ENCODE measurements at places on chromosomes 6 and 20.

GRCh38 chr6:44217332-44218143 lies 812 bp downstream of the MYMX start:
- DNase-seq = no peak

- DNase-seq = no peak
These were observed 48.6 kb upstream of the FAM8A1 start for GRCh38 chr6:17551383-17551958.

DNA sequence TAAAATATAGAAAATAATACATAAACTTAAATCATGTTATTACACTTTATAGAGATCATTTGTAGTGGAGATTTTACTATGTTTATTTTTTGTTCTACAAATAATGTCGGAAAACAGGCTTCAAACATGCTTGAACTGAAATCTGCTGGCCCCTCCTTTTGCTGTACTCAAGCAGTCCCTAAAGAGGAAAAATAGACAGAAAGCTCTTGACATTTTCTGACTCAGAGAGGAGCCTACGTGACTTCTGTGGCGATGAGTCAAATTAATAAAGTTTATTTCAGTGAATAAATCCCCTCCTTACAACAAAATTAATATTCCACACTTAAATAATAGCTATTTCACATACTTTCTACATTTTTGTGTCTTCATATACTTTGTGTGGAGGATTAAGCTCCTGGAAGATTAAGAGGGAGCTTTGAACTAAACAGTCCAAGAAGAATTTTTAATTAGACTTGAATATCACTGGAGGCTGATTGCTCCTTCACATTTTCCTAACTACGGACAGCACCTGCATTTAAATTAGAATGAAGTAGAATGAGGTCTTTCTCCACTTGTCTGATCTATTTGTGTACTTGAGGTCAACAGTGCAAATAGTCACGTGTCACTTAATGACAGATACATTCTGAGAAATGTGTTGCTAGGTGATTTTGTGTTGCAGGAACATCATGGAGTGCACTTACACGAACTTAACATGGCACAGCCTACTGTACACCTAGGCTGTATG lies 1.7 kb upstream of the TREM1 start:
- no peak for DNase-seq

GRCh38 chr6:149443411-149444181 lies 41.2 kb downstream of the ZC3H12D start:
- no peak for DNase-seq

DNA sequence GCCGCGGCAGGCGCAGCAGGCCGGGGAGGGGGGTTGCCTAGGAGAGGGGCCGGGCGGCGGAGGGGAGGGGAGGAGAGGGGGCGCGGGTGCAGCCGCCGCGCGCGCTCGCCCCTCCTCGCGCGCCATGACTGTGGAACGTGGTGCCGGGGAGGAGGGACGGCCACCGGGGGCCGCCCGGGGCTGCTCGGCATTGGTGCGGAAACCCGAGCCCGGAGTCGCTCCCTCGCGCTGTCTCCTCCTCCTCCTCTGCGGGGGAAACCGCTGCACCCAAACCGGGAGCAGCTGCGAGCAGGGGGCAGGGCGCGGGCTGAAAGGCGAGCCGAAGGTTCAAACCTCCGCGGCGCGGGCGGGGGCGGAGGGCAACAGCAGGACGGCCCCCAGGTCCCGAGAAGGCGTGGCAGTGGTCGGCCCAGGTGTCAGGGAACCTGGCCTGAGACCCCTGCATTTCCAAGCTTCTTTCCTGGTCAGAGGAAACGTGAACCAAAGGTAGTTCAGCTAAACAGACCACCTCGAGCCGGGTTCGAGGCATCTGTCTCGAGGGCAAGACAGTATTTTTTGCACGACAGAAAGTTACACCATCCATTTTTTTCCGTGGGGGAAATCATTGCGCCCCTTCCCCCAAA lies 1.4 kb upstream of the TRERF1 start:
- peak; percentile 73 for DNase-seq

GRCh38 chr6:74857157-74857556 lies 348.7 kb downstream of the COL12A1 start:
- no peak for DNase-seq

DNA sequence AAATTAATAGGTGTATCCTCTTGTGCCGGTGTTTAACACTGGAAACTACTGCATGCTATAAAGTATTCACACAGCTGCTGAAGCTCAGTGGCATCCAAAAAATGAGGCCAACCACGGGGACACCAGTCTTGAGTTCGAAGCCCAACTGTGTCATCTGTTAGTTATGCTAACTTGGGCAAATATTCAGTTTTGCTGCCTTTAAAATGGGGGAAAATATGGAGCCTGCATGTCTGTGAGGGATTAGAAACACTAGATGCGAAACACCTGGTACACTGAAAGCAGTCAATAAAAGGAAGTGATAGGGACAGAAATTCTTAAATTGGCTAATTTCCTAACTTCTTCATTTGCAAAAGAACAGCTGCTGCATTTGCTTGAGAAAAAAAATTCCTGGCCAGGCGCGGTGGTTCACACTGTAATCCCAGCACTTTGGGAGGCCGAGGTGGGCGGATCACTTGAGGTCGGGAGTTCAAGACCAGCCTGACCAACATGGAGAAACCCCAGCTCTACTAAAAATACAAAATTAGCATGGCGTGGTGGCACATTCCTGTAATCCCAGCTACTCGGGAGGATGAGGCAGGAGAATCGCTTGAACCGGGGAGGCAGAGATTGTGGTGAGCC lies 36.6 kb upstream of the MLIP start:
- DNase-seq = no peak

GRCh38 chr6:443621-444159 lies 52.1 kb downstream of the IRF4 start:
- DNase-seq = no peak

DNA sequence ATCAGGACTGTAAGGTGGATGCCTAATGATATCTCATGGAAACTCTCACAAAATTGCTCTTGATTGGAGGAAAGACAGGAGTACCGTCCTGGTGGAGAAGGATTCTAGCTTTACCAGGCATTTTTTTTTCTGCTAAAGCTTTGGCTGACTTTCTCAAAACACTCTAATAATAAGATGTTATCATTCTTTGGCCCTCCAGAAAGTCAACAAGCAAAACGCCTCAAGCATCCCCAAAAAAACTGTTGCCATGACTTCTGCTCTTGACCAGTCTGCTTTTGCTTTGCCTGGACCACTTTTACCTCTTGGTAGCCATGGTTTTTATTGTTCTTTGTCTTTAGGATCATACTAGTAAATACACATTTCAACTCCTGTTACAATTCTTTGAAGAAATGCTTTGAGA lies 55.5 kb upstream of the RUNX2 start:
- no peak for DNase-seq

- DNase-seq = no peak
These were observed 107.3 kb downstream of the CEP57L1 start for GRCh38 chr6:109202409-109203264.

GRCh38 chr6:116373940-116374339 lies 3.2 kb downstream of the DSE start:
- DNase-seq = no peak

GRCh38 chr6:14822012-14822553 lies 423.8 kb upstream of the JARID2 start:
- no peak for DNase-seq

- DNase-seq = no peak
These were observed 16.8 kb upstream of the FUCA2 start for GRCh38 chr6:143528164-143528811.

GRCh38 chr20:50930976-50931305 lies 296 bp downstream of the ADNP start:
- no peak for DNase-seq

GRCh38 chr6:164097551-164098398 lies 683.3 kb downstream of the QKI start:
- DNase-seq = no peak

GRCh38 chr6:74063391-74063790 lies 367.4 kb downstream of the CD109 start:
- DNase-seq = no peak

- no peak for DNase-seq
These were observed 33.4 kb upstream of the PRELID3B start for GRCh38 chr20:59075934-59076508.

- DNase-seq = peak; percentile 21
These were observed 19.7 kb downstream of the FAM217A start for GRCh38 chr6:4059115-4059777.

- no peak for DNase-seq
These were observed 58.7 kb downstream of the OTOR start for GRCh38 chr20:16806886-16807285.

- no peak for DNase-seq
These were observed 154.4 kb downstream of the BMP2 start for GRCh38 chr20:6921717-6922386.

Data from T-helper 2 cell (primary cell).